GM03348 (cell line): ENCODE measurements at places on chromosomes 1 and 21.

DNA sequence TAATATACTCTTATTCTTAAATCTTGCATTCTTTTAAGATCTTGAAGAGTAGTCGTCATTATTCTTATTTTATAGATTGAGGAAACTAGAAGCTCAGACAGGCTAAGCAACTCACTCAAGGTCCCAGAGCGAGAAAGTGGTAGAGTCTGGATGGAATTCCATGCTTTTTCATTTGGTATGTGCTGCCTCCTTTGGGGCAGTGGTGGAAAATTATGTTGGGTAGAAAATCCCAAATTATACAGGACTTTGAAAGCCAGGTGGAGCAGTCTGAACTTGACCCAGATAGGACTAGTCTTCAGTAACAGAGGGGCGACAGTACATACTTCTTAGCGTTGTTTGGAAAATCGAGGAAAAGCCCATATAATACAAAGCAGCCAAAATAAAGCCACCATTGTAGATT is 205.6 kb downstream of the ATG4C start:
- no peak for DNase-seq

GRCh38 chr1:27489501-27489972 is 430 bp downstream of the WASF2 start:
- DNase-seq = peak; percentile 37

DNA sequence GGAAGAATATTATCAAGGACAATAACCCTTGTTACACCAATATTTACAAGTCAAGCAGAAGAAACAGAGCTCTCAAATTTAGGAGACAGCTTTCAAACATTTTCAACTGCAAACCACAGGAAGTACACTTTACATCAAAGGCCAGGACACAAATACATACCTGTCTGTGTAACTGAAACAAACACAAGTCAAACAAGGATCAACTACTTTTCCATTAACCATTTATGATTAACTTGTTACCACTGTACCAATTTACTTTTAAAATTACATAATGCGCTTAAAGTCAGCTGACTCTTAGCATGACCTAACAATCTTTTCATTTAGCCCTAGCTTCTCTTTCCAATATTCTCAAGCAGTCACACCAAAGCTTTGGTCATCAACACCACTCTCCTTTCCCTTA is 43.5 kb downstream of the TRIM33 start:
- DNase-seq = no peak

DNA sequence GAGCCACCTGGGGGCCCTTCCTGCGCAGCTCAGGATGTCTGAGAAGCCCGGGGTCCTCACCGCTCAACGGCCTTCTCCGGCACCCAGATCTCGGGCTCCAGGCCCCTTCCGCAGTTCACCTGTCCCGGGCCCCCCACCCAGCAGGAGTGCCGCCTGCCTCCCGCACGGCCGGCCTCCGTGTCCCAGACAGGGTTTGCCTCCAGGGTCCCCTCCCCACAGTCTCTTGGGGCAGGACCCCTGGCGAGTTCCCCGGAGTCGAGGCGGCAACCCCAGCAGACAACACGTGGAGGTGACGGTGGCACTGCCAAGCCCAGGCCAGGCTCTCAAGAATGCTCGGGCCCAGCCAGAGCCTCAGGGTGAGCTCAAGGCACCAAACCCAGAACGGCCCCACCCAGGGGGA is 22.4 kb upstream of the TTLL10 start:
- no peak for DNase-seq

GRCh38 chr1:186375929-186376319 is 286 bp downstream of the ODR4 start:
- DNase-seq = peak; percentile 6

GRCh38 chr1:68237040-68237439 is 4.7 kb upstream of the WLS start:
- DNase-seq = no peak

DNA sequence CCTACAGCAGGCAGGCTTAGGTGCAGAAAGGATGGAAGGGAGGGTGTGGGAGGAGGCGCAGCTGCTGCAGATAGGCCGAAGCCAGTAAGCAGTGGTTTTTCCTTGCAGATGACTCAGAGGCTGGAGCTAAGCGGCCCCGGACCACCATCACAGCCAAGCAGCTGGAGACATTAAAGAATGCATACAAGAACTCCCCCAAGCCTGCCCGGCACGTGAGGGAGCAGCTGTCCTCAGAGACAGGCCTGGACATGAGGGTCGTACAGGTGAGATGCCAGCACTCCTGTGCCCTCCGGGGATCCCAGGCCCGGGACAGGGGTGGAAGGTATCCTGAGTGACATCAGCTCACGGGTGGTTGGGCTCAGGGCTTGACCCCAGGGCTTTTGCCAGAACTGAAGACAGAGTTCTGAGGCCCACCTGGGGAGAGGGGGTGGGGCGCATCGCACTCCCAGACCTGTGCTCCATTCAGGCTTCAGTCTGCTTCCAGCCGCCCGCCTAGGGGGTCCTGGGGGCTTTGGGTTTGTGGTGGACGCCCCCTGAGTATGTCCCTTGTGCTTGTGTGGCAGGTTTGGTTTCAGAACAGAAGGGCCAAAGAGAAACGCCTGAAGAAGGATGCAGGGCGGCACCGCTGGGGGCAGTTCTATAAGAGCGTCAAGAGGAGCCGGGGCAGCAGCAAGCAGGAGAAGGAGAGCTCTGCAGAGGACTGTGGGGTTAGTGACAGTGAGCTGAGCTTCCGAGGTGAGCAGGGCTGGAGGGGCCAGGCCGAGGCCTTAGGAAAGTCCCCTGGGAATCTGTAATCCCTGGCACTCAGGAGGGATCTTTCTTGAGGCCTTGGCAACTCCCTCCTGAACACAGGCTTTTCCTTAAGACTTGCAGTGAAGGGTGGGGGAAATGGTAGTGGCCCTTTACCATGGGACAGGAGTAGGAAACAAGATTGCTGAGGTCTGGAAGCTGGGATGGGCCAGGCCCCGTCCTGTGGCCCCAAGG is 41.5 kb downstream of the LHX4 start:
- no peak for DNase-seq

DNA sequence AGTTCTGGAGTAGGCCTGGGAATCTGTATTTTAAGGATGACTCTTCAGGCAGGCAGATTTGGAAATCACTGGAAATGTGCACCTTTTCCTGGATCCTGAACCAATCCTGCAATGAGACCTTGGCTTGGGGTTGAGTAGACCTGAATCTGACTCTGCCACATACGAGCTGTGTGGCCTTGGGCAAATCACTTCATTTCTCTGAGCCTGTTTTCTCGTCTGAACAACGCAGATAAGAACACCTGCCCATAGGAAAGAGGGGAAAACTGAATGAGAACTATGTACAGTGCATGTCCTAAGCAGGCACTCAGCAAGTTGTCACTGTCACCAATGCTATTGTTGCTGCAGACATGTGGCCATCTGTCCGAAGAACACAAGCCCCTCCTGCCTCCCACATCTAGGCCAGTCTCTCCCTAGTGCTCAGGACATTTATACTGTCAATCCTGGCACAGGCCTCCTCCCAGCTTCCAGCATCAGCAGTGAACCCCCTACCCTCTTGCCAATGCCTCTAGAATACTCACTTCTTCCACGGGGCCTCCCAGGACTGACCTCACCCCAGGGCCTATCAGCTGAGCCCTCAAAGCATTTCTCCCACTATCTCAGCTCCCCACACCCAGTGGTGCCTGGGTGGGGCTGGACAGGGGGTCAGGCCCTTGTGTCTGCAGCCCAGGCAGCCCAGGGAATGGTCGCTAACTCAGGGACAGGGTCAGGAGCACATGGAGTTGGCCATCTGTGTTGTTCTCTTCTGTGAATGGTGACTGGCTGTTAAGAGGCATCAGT is 88.8 kb upstream of the ZBTB40 start:
- DNase-seq = no peak

DNA sequence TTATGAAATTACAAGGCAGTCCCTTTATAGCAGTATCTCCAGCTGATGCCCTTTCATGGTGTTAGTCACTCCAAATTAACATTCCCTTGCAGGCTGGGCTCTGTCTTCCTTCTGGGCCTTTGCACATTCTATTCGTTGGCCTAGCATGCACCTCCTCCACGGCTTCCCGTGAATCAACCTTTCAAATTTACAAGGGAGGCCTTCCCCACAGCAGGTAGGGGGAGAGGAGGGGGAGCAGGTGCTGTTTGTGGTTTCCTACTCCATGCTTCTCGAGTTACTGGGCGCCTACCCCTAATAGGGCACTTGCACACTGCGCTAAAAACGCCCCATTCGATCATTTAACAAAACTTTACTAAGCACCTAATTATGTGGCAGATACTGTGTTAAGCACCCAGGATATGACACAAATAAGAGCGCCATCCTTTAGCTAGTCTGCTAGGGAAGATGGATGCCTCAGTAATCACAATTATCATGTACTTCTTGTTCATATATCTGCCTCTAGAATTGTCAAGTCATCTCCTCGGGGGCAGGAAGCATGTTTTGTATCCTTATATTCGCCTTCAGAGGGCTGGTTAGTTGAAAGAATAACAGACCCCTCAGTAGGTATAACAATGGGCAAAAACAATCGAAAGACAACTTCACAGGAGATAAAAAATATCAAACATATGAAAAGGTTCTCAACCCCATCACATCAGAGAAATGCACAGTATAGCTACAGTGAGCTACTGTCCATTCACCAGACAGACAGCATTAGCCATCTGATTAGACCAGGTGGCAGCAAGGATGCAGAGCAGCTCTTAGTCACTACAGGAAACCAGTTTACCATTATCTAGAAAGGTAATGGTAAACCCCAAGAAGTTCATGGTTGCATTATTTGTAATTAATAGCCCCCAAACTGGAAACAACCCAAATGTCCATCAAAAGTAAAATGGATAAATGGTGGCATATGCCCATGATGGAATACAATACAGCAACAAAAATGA is 1.7 kb upstream of the ADAR start:
- DNase-seq = no peak

- no peak for DNase-seq
These were observed 133.4 kb downstream of the PLPPR5 start for GRCh38 chr1:98870959-98871903.

GRCh38 chr1:76955652-76956051 is 88.4 kb downstream of the ST6GALNAC5 start:
- DNase-seq = peak; percentile 52
